ENCODE measurements at places on chromosomes 7 and 10.

DNA sequence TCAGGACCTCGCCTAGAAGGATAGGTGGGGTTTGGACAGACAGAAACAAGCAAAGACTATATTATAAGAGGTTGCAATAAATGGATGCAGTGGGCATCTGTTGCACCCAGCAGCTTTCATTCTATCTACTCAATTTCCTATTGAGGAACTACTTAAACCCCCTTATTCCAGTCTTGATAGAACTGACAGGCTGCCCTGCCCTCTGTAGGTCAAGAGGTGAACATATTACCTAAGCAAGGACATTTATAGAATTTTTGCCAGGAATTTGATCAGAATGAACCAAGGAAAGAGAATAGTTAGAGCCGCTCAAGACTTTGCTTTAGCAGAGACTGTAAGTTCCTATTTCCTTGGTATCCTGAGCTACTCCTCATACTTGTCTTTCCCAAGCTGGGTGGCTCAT lies 9.5 kb downstream of the VTI1A start:
- peaks cover 5% of the 10 kb centered on the region for H3K4me1 ChIP-seq
- no peak overlapping the region for H3K27ac ChIP-seq
- H3K36me3 ChIP-seq = peaks cover 15% of the 10 kb centered on the region

DNA sequence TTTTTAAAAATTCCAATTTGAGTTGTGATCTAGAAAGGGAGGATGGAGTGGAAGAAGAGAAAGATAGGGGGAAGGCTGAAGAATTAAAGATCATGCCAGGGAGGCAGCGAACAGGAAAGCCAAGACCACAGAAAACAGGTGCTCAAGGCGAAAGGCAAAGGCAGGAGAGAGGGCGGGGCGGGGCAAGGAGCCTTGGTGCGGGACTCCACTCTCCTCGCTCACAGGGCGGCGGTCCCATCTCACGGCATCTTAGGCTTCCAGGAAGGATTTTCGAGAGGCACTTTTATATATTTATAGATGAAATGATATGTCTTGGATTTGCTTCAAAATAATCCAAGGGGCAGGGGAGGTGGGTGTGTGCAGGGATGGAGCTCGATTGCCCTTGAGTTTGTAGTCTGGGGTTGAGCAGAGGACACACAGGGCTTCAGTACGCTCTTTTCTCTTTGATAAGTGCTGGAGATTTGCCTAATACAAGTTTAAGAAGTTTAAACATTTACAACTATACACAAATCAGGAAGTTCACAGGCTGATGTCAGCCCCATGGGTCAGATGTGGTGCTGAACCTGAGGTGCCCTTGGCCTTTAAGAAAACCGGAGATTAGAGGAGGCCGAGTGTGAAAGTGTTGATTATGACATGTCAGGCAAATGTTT lies 161.1 kb downstream of the PRKAG2 start:
- no peak overlapping the region for H3K4me3 ChIP-seq
- H3K27ac ChIP-seq = no peak overlapping the region
- H3K4me1 ChIP-seq = peaks cover 7% of the 10 kb centered on the region
- H3K27me3 ChIP-seq = no peaks in the 10 kb centered on the region

- H3K27me3 ChIP-seq = no peaks in the 10 kb centered on the region
- no peak overlapping the region for H3K27ac ChIP-seq
- H3K36me3 ChIP-seq = no peaks in the 10 kb centered on the region
- peaks cover 4% of the 10 kb centered on the region for H3K4me1 ChIP-seq
- no peak for DNase-seq
- H3K4me3 ChIP-seq = no peak overlapping the region
These were observed 7.9 kb downstream of the BRI3 start for GRCh38 chr7:98289333-98289875.

GRCh38 chr7:63900394-63901203 lies 98.0 kb upstream of the ZNF722 start:
- H3K4me1 ChIP-seq = peaks cover 8% of the 10 kb centered on the region
- peaks cover 3% of the 10 kb centered on the region for H3K36me3 ChIP-seq
- H3K27ac ChIP-seq = peak overlapping the region; percentile 65
- H3K4me3 ChIP-seq = peak overlapping the region; percentile 79
- peak; percentile 88 for DNase-seq
- H3K27me3 ChIP-seq = no peaks in the 10 kb centered on the region

GRCh38 chr7:141484907-141485306 lies 66.3 kb upstream of the AGK start:
- H3K27ac ChIP-seq = no peak overlapping the region
- peaks cover 8% of the 10 kb centered on the region for H3K27me3 ChIP-seq
- no peak for DNase-seq
- no peak overlapping the region for H3K4me3 ChIP-seq
- no peaks in the 10 kb centered on the region for H3K4me1 ChIP-seq
- no peaks in the 10 kb centered on the region for H3K36me3 ChIP-seq

- no peak for DNase-seq
- H3K36me3 ChIP-seq = peaks cover 20% of the 10 kb centered on the region
- H3K27ac ChIP-seq = peak overlapping the region; percentile 99
- H3K4me1 ChIP-seq = peaks cover 74% of the 10 kb centered on the region
These were observed 271.6 kb downstream of the ELFN1 start for GRCh38 chr7:1941464-1942242.

DNA sequence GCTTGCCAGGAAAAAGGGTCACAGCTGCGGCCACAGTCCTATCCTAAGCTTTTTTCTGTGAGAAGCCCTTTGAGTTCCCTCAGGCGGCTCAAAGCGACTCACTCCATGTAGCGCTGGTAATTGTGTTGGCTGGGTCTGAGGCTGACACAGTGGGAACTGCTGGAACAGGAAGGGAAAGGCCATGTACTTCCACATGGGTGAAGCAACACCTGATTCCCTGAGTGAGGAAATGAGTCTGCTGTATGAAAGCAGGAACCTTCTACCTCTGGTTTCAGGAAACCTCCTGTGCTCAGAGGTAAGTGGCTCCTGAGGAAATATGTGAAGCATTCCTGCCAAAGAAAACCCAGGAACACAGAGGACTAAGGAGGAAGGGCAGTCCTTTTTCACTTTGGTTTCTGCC lies 734.6 kb upstream of the SORCS1 start:
- no peaks in the 10 kb centered on the region for H3K36me3 ChIP-seq
- H3K4me1 ChIP-seq = no peaks in the 10 kb centered on the region
- no peak overlapping the region for H3K27ac ChIP-seq
- no peaks in the 10 kb centered on the region for H3K27me3 ChIP-seq

DNA sequence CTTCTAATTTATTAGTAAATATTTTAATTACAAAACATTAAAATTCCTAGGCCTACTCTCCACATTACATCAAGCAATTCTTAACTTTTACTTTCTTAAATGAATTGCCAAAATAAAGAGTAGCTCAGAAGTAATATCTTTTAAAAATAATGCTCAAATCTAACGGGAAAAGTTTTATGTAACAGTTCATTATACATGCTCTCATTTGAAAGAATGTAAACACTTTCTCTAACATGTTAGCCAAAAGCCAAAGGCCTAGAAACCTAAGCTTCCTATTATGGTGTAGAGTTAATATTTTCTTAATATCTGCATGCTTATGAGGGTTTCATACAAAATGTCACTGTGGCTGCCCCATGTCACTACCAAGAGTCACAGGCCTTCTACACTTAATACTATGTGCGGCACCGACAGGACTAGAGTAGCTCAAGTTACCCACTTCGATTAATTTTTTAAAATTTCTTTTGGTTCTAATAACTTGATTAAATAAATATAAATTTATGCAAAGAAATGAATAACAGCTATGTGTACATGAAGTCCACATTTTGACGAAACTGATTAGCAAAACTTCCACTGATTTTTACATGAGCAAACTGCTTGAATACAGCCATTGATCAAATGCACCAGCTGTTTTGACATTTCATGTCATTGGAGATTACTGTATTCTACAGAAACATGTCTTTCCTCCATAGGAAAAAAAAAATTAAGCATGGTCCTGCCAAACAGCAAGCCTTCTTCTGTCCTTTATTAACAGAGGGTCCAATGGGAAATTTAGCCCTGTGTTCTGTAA lies 3.5 kb downstream of the COBL start:
- no peak for DNase-seq
- no peak overlapping the region for H3K4me3 ChIP-seq
- no peak overlapping the region for H3K27ac ChIP-seq
- peaks cover 40% of the 10 kb centered on the region for H3K27me3 ChIP-seq

- H3K27me3 ChIP-seq = no peaks in the 10 kb centered on the region
- no peak overlapping the region for H3K4me3 ChIP-seq
- H3K4me1 ChIP-seq = no peaks in the 10 kb centered on the region
- H3K36me3 ChIP-seq = no peaks in the 10 kb centered on the region
- DNase-seq = no peak
These were observed 397.6 kb upstream of the LRRN3 start for GRCh38 chr7:110693344-110693743.

DNA sequence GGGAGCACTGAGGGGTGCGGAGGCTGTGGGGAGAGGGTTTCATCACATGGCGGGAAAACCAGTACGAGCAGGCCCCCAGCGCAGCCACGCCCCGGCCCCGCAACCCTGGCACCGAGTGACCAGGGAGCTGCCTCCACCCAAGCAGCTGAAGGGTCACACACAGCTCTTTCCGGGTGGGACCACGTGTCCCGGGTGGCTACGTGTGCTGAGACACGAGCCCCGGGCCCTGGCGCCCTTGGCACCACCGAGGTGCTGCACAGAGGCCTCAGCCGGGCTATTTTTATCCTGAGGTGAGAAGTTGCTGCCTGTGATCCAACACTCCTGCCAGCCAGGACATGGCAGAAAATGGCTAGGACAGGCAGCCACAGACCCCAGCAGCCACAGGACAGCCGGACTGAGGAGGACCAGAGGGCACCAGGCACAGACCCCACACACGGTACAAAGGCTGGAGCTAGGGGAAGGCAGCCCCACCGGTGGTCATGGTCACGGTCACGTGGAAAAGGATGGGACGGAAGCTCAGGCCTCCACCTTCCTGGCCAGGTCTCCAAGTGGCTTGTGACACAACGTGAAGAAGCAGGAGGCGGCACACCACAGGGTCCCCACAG lies 223.7 kb downstream of the MAD1L1 start:
- no peaks in the 10 kb centered on the region for H3K27me3 ChIP-seq
- no peaks in the 10 kb centered on the region for H3K36me3 ChIP-seq
- H3K4me1 ChIP-seq = no peaks in the 10 kb centered on the region
- DNase-seq = no peak
- H3K27ac ChIP-seq = no peak overlapping the region

GRCh38 chr10:78406648-78407008 lies 373.0 kb downstream of the RPS24 start:
- peak overlapping the region; percentile 6 for H3K4me3 ChIP-seq
- H3K27me3 ChIP-seq = peaks cover 11% of the 10 kb centered on the region
- no peak overlapping the region for H3K27ac ChIP-seq
- H3K36me3 ChIP-seq = no peaks in the 10 kb centered on the region

- DNase-seq = no peak
- no peak overlapping the region for H3K27ac ChIP-seq
- no peaks in the 10 kb centered on the region for H3K27me3 ChIP-seq
- H3K4me3 ChIP-seq = no peak overlapping the region
These were observed 125.6 kb downstream of the CCDC71L start for GRCh38 chr7:106535234-106535932.

DNA sequence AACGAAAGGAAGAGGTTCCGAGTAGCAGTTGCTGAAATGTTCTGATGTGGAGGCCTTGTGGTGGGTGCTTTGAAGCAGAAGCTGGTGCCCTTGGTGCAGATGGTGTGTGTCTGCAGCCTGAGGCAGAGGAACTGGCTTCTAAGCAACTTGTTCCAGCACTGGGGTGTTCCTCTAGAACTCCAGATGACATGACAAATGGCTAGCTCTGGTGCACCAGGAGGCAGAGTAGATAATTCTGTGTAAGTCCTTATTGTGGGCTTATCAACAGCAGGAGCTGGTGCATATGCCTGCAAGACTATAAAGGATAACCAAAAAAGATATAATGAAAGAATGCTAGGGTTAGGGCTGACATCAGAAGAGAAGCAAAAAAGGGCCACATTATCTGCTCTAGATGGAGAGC lies 76.5 kb downstream of the ARL5B start:
- no peaks in the 10 kb centered on the region for H3K27me3 ChIP-seq
- H3K27ac ChIP-seq = no peak overlapping the region
- DNase-seq = no peak
- H3K4me3 ChIP-seq = no peak overlapping the region
- no peaks in the 10 kb centered on the region for H3K36me3 ChIP-seq
- no peaks in the 10 kb centered on the region for H3K4me1 ChIP-seq

DNA sequence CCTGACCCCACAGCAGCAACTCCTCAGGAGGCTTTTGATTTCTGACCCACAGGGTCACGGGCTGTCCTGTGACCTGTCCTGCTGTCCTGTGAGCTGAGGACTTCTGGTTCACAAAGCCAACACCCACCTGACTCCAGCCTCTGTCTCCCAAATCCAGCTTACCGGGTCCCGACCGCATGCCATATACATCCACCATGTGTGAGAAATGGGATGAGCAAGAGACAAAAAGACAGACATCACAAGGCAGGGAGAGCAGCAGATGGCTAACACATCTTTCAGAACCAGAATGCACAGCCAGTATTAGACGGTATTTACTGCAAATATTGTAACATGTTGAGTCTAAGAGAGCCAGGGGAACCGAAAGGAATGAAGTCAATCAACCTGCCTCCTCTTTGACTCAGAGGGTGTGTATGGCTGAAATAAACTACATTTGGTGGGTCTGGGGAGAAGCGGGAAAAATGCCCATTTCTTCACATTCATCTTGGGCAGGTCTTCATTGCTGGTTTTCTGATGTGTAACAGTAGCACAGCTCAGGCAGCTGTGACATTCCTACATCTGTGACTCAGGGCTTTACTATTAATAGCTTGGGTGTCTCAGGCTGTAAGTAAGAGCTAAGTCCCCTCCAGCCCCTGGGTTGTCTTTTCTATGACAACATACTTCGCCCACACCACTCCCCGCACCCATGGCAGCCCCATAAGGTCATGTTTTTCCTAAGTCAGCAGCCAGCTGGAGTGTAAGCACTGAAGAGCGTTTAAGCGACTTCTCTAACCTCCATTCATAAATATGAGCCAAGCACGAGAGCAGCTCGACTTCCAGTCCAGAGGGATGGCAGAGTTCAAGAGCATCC lies 25.0 kb downstream of the ABLIM1 start:
- H3K36me3 ChIP-seq = no peaks in the 10 kb centered on the region
- H3K27me3 ChIP-seq = peaks cover 45% of the 10 kb centered on the region
- H3K4me1 ChIP-seq = peaks cover 16% of the 10 kb centered on the region
- no peak for DNase-seq

- peaks cover 3% of the 10 kb centered on the region for H3K4me1 ChIP-seq
- no peak overlapping the region for H3K27ac ChIP-seq
- peaks cover 16% of the 10 kb centered on the region for H3K27me3 ChIP-seq
- no peaks in the 10 kb centered on the region for H3K36me3 ChIP-seq
These were observed 93.5 kb upstream of the SLC25A13 start for GRCh38 chr7:96415293-96415940.

DNA sequence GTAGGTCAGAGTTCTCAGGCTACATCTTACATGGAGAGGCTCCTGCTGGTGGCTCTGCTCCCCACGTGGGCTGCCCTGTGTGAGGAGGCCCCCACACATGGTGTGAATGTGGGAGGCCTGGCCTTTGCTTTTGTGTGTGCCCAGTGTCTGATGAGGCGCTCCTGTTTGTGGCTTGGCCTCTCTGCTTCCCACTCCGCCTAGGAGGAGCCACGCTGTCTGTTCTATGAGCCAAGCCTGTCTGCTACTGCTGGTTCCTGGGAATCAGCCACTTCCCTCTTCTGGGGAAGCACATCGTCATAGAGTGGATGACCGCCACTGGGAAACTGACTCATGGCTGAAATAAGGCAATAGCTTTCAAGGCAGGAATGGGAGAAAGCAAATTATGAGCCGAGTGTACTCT lies 87.1 kb downstream of the CYP26A1 start:
- no peaks in the 10 kb centered on the region for H3K4me1 ChIP-seq
- DNase-seq = no peak
- peaks cover 6% of the 10 kb centered on the region for H3K27me3 ChIP-seq
- no peaks in the 10 kb centered on the region for H3K36me3 ChIP-seq
- no peak overlapping the region for H3K27ac ChIP-seq

Measured in activated CD8-positive, alpha-beta T cell treated with anti-CD3 and anti-CD28 coated beads, Interleukin-2, amount 10 ng/mL, durations not matched to agents 7 days and 5 days (primary cell).